ENCODE measurements at places on chromosomes 5 and 9. TPM values are rescaled to one million over a fixed set of nuclear protein-coding genes. Genes with fewer than 3 reads are reported as not detected.

Gene MAST4
- 7.1 TPM for total RNA-seq

GRCh38 chr5:39040875-39041274 lies 33.3 kb downstream of the RICTOR start:
- no peak for DNase-seq

Gene DAB2
- not detected for total RNA-seq

DNA sequence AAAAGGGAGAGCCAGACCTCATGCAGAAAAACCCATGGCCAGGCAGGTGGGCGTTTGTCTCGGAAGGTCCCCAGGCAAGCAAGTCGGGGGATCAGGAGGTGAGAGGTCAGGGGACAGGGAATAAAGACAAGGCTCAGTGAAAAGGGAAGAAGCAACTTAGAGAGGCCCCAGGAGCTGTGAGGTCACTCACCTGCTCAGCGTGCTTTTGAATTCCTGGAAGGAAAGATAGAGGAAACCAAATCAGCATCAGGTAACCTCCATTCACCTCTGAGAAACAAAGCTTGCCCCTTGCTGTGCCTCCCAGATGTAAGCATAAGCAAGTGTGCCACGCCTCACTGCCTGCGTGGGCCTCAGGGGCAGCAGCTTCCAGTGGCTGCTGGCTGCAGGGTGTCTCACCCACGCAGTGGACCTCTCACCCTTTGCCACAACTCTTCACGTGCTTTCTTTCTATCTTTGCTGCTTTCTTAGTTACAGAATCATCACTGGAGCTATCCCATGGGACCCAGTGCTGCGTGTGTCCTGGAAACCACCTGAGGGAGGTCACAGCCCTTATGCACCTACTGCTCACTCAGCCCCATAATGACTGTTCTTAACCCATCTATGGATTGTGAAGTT lies 6.0 kb downstream of the TRIM7 start:
- DNase-seq = no peak

Gene SLC36A2
- not detected for total RNA-seq

Gene PTGDS
- 1.4 TPM for total RNA-seq

Measured in activated CD8-positive, alpha-beta T cell treated with anti-CD3 and anti-CD28 coated beads, Interleukin-2, amount 10 ng/mL, durations not matched to agents 7 days and 5 days (primary cell).